PC-3 (cell line): ENCODE measurements at places on chromosomes 5 and 9. TPM values are rescaled to one million over a fixed set of nuclear protein-coding genes. Genes with fewer than 3 reads are reported as not detected.
A peak's percentile ranks its signal among the peaks of the same experiment; 100 is the strongest.

GRCh38 chr5:60512117-60512516 is 187.8 kb downstream of the DEPDC1B start:
- DNase-seq, result no peak
- no peak overlapping the region for H3K27ac ChIP-seq
- H3K4me3 ChIP-seq, result no peak overlapping the region
- H3K4me1 ChIP-seq, result no peaks in the 10 kb centered on the region

DNA sequence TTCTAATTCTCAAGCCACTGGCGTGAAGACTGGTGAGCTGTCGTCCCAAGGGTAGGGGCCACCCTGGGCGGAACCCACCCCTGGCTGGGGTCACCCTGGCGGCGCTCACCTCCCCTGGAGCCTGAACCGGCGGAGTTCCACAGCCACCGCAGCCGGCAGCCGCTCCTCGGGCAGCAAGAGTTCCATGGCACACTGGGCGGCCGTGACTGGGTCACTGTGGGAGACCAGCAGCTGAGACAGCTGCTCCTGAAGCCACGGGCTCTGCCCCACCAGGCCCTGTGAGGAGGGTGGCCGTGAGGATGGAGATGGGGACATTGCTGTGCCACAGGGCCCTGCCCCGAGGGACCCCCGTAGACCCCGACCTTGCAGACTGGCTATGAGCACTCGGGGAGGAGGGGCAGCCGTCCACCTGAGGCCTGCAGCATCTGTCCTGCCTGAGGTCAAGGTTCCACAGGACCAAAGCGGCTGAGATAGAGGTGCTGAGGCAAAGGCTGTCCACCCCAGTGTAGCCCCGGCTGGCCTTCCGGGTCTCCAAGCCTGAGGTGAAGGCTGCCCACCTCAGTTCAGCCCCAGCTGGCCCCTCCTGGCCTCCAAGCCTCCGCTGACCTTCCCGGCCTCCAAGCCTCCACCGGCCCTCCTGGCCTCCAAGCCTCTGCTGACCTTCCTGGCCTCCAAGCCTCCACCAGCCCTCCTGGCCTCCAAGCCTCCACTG is 50.6 kb upstream of the NRARP start:
- no peak overlapping the region for H3K27ac ChIP-seq
- no peaks in the 10 kb centered on the region for H3K36me3 ChIP-seq
- no peak overlapping the region for H3K4me3 ChIP-seq
- no peaks in the 10 kb centered on the region for H3K27me3 ChIP-seq
- no peak for DNase-seq

DNA sequence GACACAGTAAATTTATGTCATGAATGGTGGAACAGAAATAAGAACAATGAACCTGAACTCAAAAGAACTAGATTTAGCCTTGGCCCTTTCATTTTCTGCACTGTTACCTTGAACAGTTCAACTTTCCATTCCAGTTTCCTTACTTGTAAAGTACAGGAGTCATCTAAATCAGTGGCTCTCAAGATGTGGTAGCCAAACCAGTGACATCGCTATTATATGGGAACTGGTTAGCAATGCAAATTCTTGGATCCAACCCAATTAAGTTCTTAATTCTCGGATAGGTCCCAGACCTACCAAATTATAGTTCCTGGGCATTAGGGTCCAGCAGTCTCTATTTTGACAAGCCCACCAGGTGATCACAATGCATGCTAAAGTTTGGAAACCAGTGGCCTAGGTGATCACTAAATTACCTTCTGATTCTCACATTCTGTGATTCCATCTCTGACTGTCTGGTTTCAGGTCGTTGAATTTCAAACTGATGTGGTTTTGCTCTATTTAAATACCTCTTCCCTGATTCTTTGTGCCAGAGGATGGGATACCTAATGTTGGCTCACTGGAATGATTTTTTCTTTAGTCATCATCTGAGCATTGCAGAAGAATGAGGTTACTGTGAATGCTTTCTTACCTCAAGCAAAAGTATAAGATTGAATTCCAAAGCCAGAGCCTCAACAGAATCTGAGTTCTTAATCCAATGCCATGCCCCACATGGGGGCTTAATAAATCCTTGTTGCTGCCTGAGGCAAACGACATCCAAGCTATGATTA is 253.8 kb downstream of the ENC1 start:
- H3K27ac ChIP-seq, result peak overlapping the region; percentile 83
- H3K36me3 ChIP-seq, result no peaks in the 10 kb centered on the region
- DNase-seq, result peak; percentile 87
- no peaks in the 10 kb centered on the region for H3K27me3 ChIP-seq
- peaks cover 45% of the 10 kb centered on the region for H3K4me1 ChIP-seq
- H3K4me3 ChIP-seq, result no peak overlapping the region

The SH3PXD2B gene
- 8.9 and 9.8 TPM in 2 replicates for total RNA-seq

The GCNT4 gene
- under 0.01 and 0.06 TPM in 2 replicates for total RNA-seq
